DMS79 treated with DMSO at 0.1 percent for 48 hours (cell line): ENCODE measurements at places on chromosomes 1 and 21.

GRCh38 chr1:193355626-193356025 is 169.2 kb upstream of the B3GALT2 start:
- no peak for DNase-seq

DNA sequence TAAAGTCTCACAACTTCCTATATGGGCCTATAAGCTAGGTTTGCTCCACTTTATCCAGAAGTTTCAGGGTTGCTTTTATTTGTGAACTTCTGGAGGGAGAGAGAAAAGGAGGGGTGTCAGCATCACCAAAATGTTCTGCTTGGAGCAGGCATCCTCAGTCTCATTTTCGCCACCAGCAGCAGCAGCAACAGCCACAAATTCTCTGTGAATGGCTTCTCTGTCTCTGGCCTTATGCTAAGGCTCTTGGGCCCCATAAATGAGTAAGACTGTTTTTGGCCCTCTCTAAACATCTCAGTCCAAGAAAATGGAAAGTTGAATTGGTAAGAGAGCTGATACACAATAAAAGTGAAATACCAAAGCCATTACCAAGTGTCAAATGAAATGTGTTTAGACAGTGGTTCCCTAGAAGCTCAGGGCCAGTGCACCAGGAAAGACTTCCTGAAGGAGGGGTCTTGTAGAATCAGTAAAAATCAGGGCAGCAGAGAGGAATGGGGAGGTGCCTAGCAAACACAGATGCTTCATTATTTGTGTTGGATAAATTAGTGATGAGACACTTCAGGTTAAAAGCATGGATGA is 53.0 kb upstream of the SPATA6 start:
- no peak for DNase-seq

- DNase-seq, result no peak
These were observed 7.9 kb downstream of the AKT3 start for GRCh38 chr1:243842161-243842560.

DNA sequence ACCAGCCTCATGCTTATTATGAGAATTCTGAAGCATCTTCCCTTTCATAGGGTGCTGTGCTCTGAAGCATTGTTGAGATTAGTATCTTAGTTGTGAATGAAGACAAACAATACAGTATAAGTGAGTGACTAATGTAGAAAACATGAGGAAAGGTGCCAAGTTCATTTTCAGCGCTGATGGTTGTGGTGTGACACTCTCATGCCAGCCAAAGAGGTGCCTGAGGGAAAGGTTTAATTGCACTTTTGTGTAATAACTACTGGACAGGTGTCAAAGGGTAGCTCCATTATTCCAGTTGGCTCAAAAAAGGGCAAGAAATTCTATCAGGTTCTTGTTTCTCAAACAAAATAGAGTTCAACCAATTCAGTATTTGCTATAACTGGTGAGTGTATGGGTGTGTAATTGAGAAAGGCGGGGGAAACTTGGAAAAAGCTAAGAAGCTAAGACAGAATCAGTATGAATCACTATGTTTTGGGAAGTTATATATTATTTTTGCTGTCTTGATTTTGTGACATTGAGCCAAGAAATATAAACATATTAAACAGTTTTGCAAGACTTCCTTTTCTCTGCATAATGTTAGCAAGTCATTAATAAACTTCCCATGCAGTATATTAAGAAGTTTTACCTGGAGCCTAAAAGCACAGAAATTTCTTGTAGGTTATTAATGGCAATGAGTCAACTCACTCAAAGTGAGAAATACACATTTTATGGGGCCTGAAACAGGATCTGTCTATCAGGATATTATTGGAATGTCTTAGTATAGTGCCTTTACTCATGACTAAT is 31.8 kb downstream of the KCNK2 start:
- no peak for DNase-seq

DNA sequence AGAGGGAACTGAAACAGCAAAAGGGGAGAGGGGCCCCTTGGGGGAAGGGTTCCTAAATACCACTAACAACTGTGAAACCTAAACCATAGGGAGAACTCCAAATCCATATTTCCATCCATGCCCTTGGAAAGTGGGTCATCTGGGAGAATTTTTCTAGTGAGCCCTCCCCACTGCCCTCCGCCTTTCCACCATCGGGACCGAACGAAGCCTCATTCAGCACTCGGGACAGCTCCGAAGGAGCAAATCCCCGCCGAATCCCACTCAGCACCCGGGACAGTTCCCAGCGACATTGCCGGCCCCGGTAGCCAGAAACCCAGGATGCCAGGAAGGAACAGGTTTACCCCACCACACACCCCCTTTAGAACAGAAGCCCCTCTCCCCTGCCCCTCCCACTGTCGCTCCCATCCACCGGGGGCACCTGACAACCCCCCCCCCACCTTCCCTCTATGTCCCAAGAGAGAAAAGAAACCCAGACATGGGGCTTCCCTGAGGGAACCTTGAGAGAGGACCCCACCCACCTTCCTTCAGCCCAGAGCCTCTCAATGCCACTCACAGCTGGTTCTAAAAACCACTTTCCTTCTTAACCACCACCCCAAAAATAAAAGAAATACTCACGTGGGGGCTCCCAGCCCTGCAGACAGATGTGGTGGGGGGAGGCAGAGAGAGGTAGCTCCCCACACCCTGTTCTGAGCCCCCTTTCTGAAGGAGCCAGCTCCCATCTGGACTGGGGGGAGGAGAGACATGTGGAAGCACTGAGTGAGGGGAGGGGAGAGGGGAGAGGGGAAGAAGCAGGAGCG is 4.5 kb downstream of the DLGAP3 start:
- no peak for DNase-seq

- DNase-seq, result no peak
These were observed 35.5 kb upstream of the SLC19A2 start for GRCh38 chr1:169521226-169521625.

DNA sequence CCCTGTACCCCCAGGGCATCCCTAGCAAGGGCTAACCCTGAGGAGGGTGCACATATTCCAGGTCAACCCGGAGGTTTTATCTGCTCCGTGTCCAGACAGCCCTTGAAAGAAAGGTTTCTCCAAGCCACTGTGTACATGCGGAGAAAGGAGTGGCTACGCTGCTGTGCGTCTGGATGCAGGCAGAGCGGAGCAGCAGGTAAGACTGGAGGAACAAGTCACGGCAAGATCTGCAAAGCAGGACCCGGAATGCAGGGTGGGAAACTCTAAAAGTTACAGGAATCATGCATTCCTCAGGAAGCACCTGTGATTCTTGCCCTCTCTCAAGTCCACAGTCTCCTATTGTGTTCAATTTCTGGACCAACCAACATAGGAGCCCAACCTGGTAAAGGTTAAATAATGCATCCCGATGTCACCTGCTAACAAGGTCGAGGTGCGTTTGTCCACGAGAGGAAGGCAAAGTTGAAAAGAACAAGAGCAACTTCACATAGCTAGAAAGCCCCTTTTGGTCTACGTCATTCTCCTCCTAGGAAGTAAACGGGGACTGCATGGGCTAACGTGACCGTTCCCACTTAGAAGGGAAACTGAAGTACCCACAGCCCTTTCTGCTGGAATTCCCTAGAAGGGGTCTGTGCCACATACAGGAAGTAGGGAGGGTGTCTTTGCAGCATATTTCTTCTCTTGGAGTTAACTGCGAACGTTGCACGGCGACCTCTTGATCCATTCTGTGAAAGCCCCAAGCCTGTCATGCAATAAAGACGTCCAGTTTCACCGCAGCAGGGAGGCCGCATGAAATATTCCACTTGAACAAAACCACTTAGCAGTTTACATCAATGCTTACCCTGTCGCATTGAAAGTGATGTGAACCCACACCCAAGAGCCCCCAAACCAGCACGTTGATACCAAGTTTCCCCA is 5.8 kb downstream of the TIAM1 start:
- DNase-seq, result no peak

DNA sequence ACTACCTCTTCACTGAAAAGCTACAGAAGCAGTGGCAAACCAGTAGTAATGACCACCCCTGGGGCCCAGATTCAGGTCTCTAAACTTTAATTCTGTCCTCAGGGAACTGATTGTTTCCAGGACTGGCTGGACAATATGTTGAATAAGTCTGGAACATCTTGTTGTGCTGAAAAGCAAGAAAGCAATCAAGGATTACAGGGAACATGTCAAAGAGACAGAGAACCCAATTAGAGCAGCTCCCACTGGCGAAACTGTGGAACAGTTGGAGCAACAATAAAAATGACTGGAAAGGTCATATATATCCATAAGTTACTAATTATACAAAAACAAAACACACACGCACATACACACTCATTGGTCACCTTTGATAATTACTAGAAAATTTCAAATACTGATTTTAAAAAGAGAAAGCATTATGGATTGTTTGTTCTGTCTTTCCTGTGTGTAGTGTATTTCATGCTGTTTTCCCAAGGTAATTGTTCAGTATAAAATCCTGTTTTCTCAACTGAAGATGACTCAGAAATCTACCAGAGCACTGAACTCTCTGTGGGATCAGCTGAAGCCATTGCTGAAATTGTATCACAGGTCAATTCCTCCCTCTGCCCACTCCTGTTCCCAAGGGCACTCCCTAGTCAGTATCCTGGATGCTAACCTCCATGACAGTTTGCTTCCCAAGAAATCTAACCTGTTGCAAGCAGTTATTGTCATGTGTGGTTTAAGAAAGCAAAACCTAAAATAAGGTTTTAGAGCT is 83.6 kb upstream of the RGS1 start:
- DNase-seq, result no peak

GRCh38 chr1:214403431-214403830 is 122.5 kb downstream of the SMYD2 start:
- DNase-seq, result no peak

DNA sequence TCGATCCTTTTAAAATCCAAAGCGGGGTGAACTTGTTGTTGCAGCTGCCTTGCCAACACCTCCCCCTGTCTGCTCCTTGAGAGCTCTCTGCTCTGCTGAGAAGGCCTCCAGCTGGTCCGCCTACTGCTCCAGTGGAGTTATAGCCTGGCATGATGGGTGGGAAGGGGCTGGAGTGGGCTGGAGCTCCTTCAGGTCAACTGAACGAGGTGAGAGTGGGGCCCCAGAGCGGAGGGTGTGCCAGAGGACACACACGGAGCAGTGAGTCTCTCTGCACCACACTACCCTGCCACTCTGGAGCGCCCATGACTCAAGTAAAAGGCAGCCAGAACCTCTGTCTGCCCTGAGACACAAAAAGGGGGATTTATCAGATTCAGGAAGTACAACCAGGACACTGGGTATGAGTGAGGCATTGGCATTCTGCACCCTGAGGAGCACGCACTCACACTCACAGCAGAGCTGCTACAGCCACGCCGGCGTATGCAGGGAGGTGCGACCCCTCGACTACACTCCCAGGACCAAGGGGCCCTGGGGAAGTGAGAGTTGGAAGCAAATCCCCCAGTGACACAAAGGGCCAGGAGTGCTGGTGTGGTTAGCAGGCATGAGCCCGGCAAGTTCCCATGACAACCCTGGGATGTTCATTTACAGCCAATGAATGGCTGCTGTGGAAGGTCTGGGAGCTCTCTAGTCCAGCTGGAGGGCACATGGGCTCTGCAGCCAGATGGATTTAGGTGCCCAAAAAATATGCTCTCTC is 28.0 kb upstream of the EVA1B start:
- peak; percentile 82 for DNase-seq

GRCh38 chr1:19317126-19317910 is 5.2 kb downstream of the SLC66A1 start:
- DNase-seq, result no peak

GRCh38 chr1:39689214-39689613 is 2.0 kb downstream of the HPCAL4 start:
- DNase-seq, result no peak

- DNase-seq, result no peak
These were observed 1.5 kb downstream of the CSDE1 start for GRCh38 chr1:114756009-114756892.

GRCh38 chr1:203557390-203557789 is 63.4 kb downstream of the OPTC start:
- no peak for DNase-seq

DNA sequence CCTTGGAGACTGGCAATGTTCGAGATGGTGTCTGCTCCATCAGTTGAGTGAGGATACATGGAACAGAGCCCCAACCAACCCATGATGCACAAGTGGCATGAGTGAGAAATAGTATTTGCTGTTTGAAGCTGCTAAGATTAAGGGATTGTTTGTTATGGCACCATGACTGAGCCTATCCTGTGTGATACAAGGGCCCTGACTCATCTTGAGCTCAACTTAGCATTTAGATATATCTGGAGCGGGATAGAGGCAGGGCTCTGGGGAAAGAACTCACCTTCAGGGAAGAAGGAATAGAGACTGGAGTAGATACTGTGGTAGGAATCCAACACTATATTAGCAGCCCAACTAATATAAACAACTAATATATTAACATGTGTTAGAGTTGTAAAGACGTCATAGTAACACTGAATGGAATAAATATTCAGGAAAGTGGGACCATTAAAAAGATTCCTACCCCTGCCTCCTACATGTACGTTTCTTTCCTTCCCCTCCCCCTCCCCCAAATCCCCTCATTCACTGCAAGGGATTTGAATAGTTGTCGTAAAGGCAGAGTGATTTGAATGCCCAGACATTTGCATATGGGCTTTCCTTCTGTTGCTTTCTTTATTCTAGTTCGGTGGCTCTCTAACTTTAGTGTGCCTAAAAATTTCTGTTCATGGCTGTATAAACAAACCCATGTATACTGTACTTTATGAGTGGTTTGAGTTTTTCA is 106.6 kb upstream of the POU3F1 start:
- DNase-seq, result no peak

DNA sequence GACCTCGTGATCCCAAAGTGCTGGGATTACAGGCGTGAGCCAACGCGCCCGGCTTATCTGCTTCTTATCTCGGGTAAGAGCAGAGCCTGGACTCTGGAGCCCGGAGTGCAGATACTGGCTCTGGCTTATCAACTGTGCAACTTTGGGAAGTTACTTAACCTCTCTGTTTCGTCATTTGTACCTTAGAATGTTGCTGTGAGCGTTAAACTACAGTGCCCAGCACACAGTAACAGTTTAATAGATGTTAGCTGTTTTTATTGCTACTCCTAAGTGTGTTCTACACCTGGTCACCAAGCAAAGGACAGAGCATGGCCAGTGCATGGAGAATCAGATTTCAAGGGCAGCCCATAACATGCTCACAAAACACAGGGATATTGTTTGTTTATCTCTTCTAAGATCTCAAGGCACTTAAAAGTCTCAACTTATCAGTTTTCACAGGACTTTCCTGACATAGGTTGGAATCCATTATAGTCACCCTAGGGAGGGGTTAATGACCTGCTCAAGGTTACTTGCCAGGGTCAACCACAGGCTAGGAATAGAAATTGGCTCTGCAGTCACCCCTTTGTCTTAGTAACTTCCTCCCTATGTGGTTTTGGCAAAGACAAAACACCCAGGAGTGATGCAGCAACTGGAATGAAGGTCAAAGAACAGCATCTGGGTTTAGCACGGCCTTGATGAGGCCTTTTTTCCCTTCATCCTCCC is 22.5 kb upstream of the SRP9 start:
- DNase-seq, result peak; percentile 28

GRCh38 chr1:166900987-166901386 is 24.9 kb upstream of the TADA1 start:
- no peak for DNase-seq

- DNase-seq, result no peak
These were observed 26.3 kb downstream of the WDR4 start for GRCh38 chr21:42852925-42853570.

DNA sequence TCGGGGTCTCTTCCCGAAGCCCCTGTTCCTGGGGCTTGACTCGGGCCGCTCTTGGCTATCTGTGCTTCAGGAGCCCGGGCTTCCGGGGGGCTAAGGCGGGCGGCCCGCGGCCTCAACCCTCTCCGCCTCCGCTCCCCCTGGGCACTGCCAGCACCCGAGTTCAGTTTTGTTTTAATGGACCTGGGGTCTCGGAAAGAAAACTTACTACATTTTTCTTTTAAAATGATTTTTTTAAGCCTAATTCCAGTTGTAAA is 158.7 kb downstream of the RUNX1 start:
- peak; percentile 73 for DNase-seq

GRCh38 chr1:3402258-3403010 is 52.0 kb upstream of the ARHGEF16 start:
- DNase-seq, result peak; percentile 67
